ENCODE measurements at places on chromosomes 16 and 17.

- DNase-seq = no peak
Observed at GRCh38 chr17:69012895-69013805, 47.6 kb downstream of the ABCA9 start.

DNA sequence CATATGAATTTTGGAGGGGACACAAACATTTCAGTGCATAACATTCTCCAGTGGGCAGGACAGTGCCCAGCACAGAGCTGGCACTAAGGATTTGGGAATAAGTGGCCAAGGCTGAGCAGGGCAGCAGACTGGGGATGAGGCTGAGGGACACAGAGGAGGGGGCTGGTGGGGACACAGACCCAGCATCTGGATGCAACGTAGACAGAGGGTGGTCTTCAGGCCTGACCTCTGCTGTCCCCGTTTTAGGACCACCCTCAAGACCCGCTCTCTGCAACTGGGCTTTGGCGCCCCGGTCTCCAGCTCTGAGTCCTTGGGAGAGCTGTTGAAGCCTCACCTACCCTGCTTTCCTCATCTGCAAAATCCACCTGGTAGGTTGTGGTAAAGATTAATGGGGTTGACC is 3.3 kb upstream of the PRSS33 start:
- DNase-seq = no peak

DNA sequence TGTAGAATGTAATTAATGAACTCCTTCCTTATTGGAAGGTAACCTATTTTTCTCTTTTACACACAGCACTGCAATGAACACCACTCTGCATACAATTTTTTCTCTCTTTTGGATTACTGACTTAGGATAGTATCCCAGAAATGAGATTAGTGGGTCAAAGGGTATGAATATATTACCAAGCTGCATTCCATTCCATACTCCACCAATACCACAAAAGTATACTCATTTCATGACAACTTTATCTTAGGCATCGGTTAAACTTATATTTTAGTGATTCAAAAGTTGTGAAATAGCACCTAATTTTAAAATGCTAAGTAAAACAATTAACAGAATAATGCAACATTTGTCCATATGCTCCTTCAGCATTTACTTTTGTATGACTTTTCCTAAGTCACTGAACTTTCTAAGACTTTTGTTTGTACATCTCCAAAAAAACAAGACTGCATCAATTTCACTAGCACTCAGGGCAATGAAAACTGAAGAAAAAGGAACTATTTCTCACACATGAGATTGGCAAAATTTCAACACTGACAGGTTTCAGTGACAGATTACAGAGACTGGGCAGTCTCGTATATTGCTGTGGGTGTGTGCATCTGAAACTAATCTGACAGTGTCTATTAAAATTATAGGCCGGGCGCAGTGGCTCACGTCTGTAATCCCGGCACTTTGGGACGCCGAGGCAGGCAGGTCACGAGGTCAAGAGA is 32.1 kb downstream of the HELZ start:
- DNase-seq = no peak

- DNase-seq = no peak
Observed at GRCh38 chr17:62737513-62737912, 70.6 kb downstream of the MARCHF10 start.

GRCh38 chr16:2845116-2845515 is 12.9 kb downstream of the PRSS22 start:
- DNase-seq = no peak

DNA sequence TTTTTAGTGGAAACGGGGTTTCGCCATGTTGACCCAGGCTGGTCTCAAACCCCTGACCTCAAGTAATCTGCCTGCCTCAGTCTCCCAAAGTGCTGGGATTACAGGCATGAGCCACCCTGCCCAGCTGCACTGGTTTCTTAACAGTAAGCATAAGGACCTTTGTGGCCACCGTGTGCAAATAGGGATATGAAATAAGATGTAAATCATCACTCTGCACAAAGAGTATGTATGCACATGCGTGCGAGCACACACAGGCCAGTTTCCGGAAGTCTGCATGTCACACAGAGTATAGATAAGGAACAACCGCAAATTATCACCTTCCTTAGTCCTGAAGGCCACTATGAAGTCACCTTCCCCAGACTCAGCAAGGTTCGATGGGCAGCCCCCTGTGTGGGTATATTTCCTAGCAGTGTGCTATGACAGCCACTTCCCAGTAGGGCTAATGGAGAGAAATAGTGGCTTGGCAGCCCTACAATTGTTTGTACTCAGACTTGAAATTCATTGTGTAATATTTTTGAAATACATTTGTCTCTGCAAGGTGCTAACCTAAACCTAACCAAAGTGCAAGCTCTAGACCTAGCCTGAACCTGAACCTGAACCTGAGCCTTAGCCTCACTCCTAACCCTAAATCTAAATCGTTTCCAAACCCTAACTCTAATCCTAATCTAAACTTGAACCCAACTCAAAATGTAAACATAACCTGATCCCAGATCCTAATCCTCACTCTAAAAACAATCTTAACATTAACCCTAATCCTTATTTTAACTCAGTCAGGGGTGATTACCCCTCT is 48.4 kb upstream of the SKAP1 start:
- DNase-seq = peak; percentile 78

DNA sequence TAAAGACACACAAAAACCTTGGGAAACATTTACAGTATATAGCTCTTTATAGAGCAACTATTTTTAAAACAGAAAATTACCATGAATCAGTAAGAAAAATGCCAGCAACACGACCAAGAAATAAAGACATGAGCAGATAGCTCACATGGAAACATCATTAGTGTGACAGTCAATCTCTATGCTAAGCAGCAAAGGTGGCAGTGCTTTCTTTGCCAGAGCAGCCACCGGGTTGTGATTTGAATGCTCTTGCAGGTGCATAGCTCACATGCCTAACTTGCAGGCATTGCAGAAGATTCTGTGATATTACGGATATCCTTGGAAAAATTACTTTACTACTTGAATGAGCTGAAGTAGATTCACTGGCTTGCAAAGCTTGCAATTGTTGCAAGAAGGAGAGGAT is 652.9 kb upstream of the C16orf82 start:
- DNase-seq = no peak

DNA sequence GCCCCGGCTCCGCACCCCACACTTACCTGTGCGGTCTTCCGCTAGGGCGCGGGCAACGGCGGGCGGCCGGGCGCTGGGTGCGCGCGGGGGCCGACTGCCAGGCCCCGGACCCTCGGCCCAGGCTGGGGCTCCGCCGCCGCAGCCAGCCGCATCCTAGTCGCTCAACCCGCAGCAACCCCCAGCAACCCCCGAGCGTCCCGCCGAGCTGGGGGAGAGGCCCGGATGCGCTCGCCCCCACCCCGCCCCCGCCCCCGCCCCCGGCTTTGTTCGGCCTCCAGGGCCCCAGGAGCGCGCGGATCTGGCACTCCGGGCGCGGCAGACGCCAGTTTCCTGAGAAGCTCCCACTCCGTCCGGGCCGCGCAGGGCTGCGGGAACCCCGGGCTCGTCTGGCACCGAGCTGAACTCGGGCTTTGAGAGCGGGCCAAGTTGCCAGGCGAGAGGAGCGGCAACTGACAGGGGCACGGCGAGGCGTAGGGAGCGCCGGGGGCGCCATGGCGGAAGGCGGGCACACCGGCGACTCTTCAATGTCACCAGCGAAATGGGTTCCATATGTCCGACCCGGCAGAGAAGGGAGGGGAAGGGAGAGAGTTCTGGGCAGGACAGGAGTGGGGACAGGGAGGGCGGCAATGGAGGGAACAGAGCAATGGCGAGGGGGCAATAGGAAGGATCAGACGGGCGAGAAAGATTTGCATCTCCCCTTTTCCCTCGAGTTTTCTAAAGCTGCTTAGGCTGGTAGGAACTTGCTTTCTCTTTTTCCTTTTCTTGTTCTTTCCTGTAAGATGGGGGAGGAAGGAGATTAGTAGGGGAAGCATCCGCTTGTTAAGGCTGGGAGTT is 13.7 kb downstream of the HOXB4 start:
- no peak for DNase-seq

DNA sequence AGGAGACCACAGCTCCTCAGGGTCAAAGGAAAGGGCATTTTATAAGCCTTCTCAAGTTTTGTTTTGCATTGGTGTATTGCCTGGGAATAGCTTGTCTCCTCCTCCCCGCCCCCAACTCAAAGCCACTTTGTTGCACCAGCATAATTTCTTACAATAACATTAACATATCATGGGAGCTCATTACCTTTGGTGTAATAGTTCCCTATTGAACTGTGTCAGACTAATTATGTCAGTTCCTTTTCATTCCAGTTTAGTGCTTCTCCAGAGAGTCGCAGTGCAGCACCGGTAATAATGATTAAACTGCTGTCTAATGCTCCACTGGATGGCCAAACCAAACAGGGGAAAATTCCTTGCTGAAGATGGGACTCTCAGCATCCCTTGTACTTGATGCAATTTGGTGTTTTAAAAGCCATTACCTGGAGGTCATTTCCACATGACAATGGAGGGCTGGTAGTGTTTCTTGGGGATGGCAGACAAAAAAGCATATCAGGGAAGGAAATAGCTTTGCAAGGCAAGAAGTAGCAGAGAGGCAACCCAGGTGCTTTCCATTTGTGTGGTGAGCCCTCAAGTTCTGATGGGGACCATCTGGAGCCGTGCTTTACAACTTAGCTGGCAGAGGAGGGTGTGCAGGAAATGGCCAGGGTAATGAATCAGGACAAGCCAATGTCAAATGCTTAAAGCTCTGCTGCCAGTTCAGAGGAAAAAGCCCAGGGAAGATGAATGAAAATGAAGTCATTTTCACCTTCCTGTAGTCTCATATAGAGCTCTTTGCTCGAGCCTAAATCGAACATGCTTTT is 91.5 kb upstream of the NLRP1 start:
- DNase-seq = no peak

GRCh38 chr16:83929811-83930555 is 23.1 kb upstream of the OSGIN1 start:
- DNase-seq = no peak

DNA sequence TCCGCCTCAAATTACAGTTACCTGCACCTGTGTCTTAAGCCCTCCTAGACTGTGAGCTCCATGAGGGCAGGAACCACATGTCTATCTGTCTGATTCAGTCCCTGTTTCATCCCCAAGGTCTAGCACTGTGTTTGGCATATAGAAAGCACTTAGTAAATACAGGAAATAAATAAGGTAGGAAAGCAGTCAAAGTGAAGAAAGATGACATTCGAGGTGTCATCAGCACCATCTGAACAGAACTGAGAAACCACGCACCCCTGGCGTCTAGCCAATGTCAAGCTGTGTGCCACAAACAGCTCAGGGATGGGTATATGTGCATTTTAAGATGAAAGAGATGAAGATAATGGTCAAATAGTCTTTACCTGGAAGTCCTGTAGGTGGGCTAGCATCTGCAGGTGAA is 79.6 kb upstream of the ATP2A3 start:
- no peak for DNase-seq

- DNase-seq = peak; percentile 42
Observed at GRCh38 chr16:2160915-2161551, 5.5 kb downstream of the TRAF7 start.

- DNase-seq = no peak
Observed at GRCh38 chr17:68853036-68853435, 102.2 kb downstream of the ABCA8 start.

GRCh38 chr17:76557368-76558197 is 17.7 kb downstream of the PRCD start:
- peak; percentile 92 for DNase-seq

- no peak for DNase-seq
Observed at GRCh38 chr16:83859265-83859664, 39.6 kb upstream of the MLYCD start.

- no peak for DNase-seq
Observed at GRCh38 chr17:57740235-57740528, 4.9 kb downstream of the CCDC182 start.

GRCh38 chr16:66155933-66156332 is 210.6 kb upstream of the CDH5 start:
- no peak for DNase-seq

DNA sequence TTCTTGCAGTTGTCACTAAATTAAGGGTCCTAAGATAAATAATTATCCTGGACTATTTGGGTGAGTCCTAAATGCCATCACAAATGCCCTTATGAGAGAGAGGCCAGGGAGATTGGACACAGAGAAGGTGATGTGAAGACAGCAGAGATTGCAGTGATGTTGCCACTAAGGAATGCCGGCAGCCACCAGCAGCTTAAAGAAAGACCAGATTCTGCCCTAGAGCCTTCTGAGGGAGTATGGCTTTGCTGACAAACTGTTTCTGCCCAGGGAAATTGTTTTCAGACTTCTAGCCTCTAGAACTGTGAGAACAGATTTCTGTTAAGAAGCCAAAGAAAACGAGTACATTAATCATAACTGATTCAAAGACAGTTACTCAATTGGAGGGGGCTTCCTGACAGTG is 10.0 kb upstream of the ZNF23 start:
- DNase-seq = no peak

DNA sequence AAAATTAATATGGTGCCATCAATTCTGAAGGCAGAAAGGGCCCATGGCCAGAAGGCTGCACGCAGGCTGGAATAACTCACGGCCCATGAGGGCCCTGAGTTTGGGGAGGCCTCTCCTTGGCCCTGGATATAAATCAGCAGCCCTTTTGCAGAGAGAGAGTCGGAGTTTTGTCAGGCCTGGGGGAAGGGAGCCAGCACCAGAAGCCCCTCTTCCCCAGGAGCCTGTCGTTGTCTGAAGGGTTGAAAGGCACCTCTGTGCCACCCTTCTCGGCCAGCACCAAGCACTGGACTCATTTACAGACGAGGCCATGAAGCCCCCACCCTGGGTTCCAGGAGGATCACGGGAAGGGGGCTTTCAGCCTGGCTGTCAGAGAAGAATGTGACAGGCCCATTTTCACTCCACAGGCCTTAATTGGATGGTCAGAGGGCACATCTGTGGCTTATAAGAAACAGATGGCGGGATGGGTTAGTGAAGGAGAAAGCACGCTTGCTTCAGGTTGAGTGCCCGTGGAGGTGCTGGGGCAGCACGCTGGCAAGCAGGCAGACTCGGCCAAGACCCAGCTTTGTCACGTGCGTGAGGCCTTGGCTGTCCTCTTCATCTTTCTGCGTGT is 140.6 kb downstream of the CLEC16A start:
- no peak for DNase-seq

DNA sequence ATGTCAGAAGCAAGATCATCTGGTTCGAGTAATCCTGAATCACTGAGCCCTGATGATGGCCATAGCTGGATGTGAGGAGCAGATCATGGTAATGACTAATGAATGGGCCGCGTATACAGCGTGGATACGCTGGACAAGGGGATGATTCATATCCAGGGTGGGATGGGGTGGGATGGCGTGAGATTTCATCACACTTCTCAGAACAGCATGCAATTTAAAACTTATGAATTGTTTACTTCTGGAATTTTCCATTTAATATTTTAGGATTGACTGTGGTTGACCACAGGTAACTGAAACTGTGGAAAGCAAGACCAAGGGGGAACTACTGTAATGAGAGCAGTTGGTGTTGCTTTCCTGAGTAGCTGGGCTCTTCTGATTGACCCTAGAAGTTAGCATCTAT is 225.5 kb downstream of the STX8 start:
- no peak for DNase-seq

GRCh38 chr16:24748242-24748641 is 18.8 kb downstream of the TNRC6A start:
- DNase-seq = no peak

GRCh38 chr16:12557786-12558185 is 245.9 kb downstream of the CPPED1 start:
- DNase-seq = no peak

GRCh38 chr17:17842111-17842876 is 5.5 kb upstream of the SREBF1 start:
- DNase-seq = no peak

GRCh38 chr17:19647697-19648474 is 665 bp upstream of the ALDH3A2 start:
- peak; percentile 46 for DNase-seq
